ENCODE measurements at places on chromosomes 11 and 22.
A peak's percentile ranks its signal among the peaks of the same experiment; 100 is the strongest.

DNA sequence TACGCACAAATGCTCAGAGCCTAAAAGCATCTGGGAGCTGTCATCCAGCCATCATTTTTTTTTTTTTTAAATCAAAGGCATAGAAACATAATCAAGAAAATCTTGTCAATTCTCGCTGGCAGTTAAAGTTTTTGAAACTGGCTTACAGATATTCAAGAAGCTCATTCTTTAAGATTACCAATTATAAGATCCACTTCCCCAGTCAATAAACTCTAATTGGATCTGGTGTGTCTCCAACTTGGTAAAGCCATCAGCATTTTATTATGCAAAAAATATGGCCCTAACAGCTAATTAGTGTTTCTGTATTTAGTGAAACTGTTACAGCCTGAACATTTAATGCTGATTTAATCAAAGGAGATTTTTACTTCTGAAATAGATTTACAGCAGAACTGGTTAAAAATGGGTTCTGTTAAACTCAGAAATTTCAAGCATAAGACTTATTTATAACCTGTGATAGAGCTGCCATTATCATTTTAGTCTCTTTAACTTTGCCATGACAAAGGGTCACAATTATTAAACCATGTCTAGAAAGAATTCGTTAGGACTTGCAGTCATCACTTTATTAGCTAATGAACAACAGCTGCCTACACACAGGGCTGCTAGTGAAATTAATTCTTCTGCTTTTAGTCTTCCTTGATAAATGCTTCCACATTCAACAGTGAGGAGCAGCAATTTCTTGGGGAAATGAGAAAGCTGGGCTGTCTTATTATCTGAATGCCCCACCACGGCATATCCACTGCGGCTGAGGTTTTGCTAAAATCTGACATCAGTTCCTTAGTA lies 176.4 kb upstream of the PITPNB start:
- DNase-seq: no peak

GRCh38 chr11:124984512-124984854 lies 30.5 kb downstream of the CCDC15 start:
- no peak for DNase-seq

DNA sequence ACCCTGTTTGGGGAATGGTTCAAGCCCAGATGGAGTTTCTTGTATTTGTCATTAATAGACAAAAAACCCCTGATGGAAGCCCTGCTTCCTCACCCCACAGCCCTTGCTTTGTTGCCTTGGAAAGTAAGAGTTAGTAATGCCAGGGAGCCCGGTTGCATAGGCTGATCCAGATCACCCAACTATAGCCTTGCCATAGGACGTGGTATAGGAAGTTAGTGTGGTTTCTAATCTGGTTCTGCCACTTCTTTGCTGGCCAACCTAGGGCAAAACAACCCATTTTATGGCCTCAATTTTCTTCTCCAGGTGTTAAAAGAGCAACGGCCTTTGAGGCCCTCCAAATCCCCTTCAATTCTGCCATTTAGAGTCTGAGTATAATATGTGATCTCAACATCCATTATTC lies 97.9 kb downstream of the STIM1 start:
- DNase-seq: no peak

DNA sequence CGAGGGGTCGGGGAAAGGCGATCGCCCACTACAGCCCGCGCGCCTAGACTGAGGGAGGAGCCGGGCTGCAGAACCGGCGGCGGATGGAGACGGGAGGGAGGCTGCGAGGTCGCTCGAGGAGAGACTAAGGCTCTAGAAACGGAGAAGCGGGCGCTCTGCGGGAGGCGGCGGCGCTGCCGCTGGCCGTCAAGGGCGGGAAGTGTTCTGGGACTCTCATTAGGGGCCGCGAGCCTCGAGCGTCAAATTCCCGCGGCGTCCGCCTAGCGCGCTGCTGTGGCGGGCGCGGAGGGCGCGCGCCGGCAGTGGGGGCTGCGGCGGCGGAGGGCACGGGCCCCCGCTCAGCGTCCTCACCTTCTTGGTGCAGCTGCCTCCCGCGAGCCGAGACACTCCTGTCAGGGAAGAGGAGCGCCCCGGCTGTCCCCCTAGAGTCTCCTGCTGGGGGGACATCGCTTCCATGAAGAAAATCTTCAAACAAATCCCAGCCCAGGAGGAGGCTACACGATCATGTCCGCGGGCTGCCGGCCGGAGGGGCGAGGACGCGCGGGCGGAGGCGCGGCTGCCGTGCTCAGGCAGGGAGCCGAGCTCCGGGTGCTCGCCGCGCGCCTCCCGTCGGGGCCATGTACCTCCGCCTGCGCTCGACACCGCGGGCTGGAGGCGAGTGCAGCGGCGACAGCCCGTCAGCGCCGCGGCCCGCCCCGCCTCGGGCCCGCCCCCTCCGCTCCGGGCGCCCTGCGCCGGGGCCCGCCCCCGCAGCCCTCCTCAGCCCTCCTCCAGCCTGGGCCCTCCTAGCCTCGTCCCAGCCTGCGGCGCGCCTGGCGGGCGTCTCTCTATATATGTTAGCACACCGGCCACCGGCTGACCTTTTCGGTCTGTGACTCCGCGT lies at the start of gene ARHGAP20:
Gene ARHGAP20 (minus strand): TSS at position 662 of the 883 bp plus-strand sequence. CDS start 206 bp downstream, at position 456.
- peak; percentile 16 for DNase-seq

GRCh38 chr11:15613789-15614188 lies 499.1 kb downstream of the INSC start:
- DNase-seq: no peak
